ENCODE measurements at places on chromosomes 2 and 18. TPM values are rescaled to one million over a fixed set of nuclear protein-coding genes. Genes with fewer than 3 reads are reported as not detected.
A peak's percentile ranks its signal among the peaks of the same experiment; 100 is the strongest.

DNA sequence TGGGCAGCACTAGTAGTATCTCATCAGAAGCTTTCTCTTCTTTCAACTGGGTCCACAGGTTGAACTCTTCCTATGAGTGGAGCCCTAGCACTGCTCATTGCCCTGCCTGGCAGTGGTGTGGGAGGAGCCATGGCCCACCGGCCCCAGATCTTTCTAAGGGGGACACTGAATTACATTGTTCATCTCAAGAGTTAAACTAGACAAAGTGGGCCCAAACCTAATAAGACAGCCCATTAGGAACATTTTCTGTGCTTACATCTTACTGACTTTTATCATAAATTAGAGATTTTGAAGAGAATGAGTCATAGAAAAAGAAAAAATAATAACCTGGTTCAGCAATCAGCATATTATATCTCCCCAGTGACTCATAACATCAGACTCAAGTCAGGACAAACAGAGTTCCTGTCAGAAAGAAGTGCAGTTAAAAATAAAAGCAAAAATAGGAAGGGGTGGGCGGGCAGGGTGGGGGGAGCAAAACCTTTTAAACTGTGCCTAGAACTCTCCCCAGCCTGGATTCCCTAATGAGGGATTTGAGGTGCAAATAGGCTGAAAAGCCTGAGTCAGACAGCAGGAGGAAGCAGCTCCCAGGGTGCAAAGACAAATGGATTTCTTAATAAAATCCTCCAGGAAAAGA is 161.6 kb upstream of the TRIB2 start:
- peak overlapping the region; percentile 57 for H3K4me3 ChIP-seq
- H3K4me1 ChIP-seq, result peaks cover 39% of the 10 kb centered on the region
- H3K36me3 ChIP-seq, result peaks cover 4% of the 10 kb centered on the region
- peak overlapping the region; percentile 88 for H3K27ac ChIP-seq

GRCh38 chr18:62848946-62849345 is 133.6 kb downstream of the PHLPP1 start:
- H3K27me3 ChIP-seq, result no peaks in the 10 kb centered on the region
- H3K36me3 ChIP-seq, result no peaks in the 10 kb centered on the region
- no peak overlapping the region for H3K4me3 ChIP-seq
- no peak overlapping the region for H3K27ac ChIP-seq

DNA sequence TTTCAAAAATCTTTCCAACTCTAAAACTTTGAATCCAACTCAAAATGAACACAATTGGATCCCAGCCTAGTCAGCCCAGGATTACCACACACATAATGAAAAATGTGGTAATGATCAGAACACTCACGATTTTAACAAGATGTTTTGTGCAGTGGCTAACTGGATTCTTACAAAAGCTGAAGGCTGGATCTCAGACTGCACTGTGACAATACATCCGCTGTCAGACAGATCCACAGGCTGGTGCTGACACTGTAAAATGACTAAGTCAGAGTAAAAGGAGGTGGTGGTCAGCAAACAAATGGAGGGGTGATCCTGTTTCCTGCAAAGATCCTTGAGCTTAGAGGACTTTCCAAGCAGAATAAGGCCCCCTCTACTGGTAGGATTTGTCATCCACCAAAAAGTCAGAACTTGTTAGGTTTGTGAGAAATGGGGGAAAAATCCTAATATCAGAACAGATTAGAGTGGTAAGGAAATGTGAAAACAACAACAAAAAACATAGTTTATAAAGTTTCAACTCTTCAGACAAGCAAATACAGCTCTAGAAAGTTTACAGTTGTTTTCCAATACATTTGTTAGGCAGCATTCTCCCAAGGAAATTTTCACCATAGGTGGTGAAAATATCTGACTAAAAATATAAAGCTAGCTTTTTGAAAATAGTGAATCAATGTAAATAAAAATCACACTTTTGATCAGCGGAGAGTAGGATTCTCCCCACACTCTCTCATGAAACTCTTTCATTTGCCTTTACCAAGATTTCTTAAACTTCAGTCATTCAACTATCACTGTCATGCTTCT is 211.9 kb downstream of the AGPS start:
- no peak overlapping the region for H3K27ac ChIP-seq
- no peaks in the 10 kb centered on the region for H3K36me3 ChIP-seq
- H3K27me3 ChIP-seq, result peaks cover 4% of the 10 kb centered on the region
- H3K4me3 ChIP-seq, result no peak overlapping the region
- no peaks in the 10 kb centered on the region for H3K4me1 ChIP-seq

GRCh38 chr2:52083214-52083613 is 1051.3 kb upstream of the NRXN1 start:
- no peak overlapping the region for H3K27ac ChIP-seq
- no peaks in the 10 kb centered on the region for H3K36me3 ChIP-seq
- H3K4me3 ChIP-seq, result no peak overlapping the region
- H3K4me1 ChIP-seq, result no peaks in the 10 kb centered on the region
- DNase-seq, result no peak

- no peaks in the 10 kb centered on the region for H3K27me3 ChIP-seq
- no peak overlapping the region for H3K4me3 ChIP-seq
- no peaks in the 10 kb centered on the region for H3K36me3 ChIP-seq
- H3K4me1 ChIP-seq, result no peaks in the 10 kb centered on the region
These were observed 13.1 kb upstream of the LHCGR start for GRCh38 chr2:48768669-48769068.

DNA sequence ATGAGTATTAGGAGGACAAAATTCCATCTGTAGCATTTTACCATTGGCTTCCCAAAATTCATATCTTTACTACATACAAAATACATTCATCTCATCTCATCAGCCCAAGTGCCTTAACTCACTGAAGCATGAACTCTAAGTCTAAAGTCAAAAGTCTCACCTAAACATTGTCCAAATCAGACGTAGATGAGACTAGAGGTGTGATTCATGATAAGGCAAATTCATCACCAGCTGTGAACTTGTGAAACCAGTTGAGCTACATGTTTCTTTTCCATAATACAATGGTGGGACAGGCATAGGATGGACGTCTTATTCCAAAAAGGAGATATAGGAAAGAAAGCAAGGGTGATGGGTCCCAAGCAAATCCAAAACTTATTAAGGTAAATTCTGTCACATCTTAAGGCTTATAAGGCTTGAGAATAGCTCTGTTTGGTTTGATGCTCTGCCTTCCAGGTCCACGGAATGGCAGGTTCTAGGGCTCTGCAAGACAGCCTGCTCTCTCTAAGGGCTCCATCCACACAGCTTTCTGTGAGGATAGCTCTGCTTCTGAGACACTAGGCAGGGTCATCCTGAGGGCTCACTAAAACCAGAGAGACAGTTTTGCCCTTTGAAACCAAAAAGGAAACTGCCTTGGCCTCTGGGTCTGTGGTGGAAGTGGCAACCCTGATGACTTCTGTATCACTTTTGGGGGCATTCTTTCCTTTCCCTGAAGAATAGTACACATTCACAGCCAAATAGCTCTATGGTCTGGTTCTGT is 9.6 kb downstream of the IFIH1 start:
- H3K27ac ChIP-seq, result no peak overlapping the region
- H3K4me1 ChIP-seq, result peaks cover 38% of the 10 kb centered on the region
- no peaks in the 10 kb centered on the region for H3K27me3 ChIP-seq
- H3K4me3 ChIP-seq, result no peak overlapping the region
- peaks cover 37% of the 10 kb centered on the region for H3K36me3 ChIP-seq

DNA sequence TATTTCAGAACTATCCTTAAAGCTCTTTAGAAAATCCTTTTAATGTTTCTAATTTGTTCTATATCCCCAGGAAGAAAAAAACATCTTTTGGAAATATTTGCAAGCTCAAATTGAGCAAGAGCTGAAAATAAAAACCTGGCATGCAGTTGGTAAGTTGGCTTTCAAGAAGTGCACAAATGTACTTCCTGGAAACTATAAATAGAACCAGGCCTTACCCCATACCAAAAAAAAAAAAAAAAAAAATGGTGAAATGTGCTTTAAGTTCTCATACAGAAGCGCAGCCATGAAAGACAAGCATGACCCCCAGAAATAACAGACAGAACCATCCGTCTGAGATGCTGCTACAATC is 178.5 kb downstream of the HDAC4 start:
- H3K36me3 ChIP-seq, result peaks cover 19% of the 10 kb centered on the region
- H3K4me3 ChIP-seq, result peak overlapping the region; percentile 12
- peaks cover 43% of the 10 kb centered on the region for H3K4me1 ChIP-seq
- H3K27ac ChIP-seq, result no peak overlapping the region

DNA sequence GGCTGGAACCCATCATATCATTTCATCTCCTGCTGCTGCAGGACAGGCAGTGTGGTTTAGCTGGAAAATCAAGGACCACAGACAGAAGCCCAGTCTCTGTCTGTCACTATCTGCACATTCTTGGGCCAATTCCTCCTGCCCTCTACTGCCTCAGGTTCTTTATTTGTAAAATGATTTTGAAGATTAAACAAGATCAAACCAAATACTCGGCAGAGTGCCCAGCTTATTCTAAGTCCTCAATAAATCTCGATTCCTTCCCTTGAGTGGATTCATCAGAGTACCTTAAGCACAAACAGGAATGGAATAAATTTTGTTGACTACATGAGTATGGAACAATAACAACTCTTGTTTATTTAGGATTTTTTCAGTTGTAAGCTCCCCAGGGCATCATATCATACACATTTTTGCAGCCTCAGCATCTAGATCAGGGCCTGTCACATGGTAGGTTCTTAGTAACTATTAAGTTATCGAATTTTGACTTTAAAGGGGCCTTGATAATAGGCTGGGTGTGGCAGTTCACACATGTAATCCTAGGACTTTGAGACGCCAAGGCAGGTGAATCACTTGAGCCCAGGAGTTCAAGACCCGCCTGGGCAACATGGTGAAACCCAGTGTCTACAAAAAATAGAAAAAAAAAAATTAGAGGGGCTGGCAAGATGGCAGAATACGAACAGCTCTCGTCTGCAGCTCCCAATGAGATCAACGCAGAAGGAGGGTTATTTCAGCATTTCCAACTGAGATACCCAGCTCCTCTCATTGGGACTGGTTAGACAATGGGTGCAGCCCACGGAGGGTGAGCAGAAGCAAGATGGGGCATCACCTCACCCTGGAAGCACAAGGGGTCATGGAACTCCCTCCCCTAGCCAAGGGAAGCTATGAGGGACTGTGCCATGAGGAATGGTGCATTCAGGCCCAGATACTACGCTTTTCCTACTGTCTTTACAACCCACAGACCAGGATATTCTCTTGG is 11.1 kb downstream of the RHOB start:
- no peaks in the 10 kb centered on the region for H3K36me3 ChIP-seq
- H3K27ac ChIP-seq, result no peak overlapping the region
- peaks cover 35% of the 10 kb centered on the region for H3K27me3 ChIP-seq
- H3K4me3 ChIP-seq, result no peak overlapping the region

- H3K27me3 ChIP-seq, result peaks cover 9% of the 10 kb centered on the region
- H3K36me3 ChIP-seq, result no peaks in the 10 kb centered on the region
- peaks cover 10% of the 10 kb centered on the region for H3K4me1 ChIP-seq
- no peak overlapping the region for H3K27ac ChIP-seq
These were observed 84.0 kb upstream of the ITPRID2 start for GRCh38 chr2:181807526-181807925.

Gene ST8SIA3
- total RNA-seq, result not detected

Gene PROM2
- total RNA-seq, result 1.4 TPM

Gene GAREM2
- total RNA-seq, result 7.9 TPM

Gene TBR1
- total RNA-seq, result not detected
